Cerebellar nuclear complex (tissue), 1 donor: ENCODE measurements at places on chromosomes 6 and 20.

- DNase-seq = no peak
Measured at GRCh38 chr6:35368038-35368887, 25.9 kb downstream of the PPARD start.

- DNase-seq = no peak
Measured at GRCh38 chr6:5208057-5208456, 52.7 kb downstream of the LYRM4 start.

- DNase-seq = no peak
Measured at GRCh38 chr20:44809380-44810060, 826 bp downstream of the RIMS4 start.

- DNase-seq = no peak
Measured at GRCh38 chr6:4299476-4299875, 164.1 kb upstream of the ECI2 start.

DNA sequence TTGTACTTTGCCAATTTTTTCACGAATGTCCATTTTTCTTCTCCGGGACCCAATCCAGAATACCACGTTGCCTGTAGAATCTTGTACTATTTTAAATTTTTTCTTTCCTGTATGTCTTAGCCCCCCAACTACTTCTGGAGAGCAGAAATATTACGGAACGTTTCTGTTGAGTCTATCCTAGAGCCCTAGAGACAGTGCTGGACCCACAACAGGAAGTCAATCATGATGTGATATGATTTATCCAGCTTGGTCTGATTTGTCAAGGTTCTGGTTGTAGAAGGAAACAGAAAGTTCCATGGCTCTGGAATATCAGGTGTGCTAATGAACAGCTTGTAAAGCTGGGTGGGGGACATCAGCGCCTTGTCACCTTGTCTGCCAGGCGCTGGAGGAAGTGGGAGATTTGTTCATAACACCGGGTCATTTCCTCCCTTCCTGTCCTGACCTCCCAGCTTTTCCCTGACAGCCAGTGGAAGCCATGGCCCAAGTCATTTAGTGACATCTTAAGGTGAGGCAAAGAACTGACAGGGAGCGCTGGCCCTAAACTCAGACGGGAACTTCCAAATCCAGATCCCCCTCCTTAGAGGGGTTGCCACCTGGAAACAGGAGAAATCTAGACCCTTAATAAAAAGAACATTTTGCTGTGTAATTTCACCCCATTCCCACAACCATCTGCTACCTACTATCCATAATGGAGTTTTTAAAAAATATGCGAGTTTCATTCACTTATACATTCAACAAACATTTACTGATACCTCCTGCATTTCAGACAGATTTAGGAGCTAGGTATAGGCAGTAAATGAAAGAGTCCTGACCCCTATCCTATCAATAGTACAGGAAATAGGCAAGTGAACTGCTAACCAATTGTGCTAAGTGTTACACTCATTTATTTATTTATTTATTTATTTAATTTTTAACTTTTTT, 130.5 kb downstream of the ZFP64 start:
- DNase-seq = no peak

DNA sequence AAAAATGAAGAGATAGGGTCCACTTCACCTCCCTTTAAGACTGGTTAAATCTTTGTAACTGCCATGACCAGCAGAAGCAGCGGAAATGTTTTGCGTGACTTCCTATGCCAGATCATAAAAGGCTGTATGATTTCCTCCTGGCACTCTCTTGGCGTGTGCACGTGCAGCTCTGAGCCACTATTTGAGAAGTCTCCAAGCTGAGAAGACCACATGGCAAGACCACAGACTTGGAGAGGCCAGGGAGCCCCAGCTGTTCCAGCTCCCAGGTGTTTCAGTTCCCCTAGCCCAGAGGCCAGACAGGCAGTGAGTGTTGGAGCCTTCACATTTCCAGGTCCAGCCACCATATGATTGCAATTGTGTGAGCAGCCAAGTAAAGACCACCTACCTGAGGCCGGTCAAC, 259.3 kb upstream of the RIN2 start:
- DNase-seq = no peak

GRCh38 chr20:3728354-3728753, 4.1 kb upstream of the HSPA12B start:
- DNase-seq = no peak

DNA sequence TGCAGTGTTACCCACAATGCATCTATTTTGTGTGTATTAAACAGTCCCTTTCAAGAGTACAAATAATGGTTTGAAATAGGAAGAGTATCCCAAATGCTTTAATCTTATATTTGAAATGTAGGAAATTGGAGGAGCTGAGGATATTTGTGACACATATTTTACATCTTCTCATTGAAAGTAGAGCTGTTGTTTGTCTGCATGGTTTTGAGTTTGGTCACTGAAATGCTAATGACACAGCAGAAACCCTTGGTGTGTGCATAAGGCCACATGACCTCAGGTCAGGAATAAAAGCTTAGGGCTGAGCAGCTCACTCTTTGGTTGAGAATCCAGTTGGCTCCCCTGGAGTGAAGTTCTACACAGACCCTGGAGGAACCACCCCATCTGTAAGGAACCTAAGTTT, 49.8 kb downstream of the TPD52L1 start:
- DNase-seq = no peak

DNA sequence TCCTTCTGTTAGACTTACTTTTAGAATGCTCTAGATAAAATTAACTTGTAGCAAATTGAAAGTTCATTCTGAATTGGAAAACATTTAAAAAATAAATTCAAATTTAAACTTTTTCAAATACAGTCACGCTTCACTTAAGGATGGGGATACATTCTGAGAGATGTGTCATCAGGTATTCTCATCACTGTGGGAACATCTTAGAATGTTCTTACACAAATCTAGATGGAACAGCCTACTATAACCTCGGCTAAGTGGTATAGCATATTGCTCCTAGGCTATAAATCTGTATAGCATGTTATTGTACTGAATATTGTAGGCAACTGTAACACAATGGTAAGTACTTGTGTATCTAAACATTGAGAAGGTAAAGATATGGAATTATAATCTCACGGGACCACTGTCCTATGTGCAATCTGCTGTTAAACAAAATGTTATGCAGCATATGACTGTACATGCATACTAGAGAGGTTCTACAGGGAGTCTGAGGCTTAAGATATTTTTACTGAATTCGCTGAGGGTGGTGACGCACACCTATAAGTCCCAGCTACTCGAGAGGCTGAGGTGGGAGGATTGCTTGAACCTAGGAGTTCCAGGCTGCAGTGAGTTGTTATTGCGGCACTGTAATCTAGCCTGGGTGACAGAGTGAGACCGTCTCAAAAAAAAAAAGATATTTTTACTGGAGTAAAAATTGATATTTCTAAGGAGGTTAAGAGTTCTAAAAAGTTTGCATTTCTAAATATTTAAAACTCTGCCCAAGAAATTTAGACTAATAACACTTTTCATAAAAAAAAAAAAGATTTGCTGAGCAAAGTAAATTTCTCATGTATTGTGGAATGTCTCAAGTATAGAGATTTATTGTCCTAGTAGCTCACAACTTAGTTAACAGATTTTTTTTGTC, 87.3 kb upstream of the TULP1 start:
- no peak for DNase-seq

DNA sequence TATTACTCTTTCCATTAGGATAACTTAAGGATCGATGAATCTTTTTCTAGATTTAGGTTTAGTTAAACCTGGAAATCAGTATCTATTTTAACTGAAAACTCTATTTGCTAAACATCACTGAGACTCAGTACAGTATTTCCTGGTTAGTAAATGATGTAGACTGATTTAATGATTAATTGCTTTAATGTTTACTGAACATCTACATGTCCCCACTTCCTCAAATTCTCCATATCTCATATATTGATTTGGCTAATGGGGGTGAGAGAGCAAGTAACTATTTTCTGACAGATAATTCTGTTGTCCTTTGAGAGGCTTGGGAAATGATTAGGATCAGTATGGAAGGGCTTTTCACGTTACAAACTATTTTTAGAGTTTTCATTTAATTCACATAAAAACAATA, 10.3 kb downstream of the MKKS start:
- DNase-seq = no peak

- no peak for DNase-seq
Measured at GRCh38 chr20:62997417-62998035, 9.2 kb downstream of the BHLHE23 start.

- DNase-seq = no peak
Measured at GRCh38 chr6:29702519-29703103, 20.6 kb upstream of the HLA-F start.

GRCh38 chr20:33176101-33176500, 8.1 kb downstream of the BPIFA2 start:
- no peak for DNase-seq
